Adipose tissue (tissue), 3 donors: ENCODE measurements at places on chromosomes 4 and X. TPM values are rescaled to one million over a fixed set of nuclear protein-coding genes. Genes with fewer than 3 reads are reported as not detected.

LDOC1 gene
- polyA plus RNA-seq, result 29.0 TPM

BEX5 gene
- polyA plus RNA-seq, result 2.3 TPM

TMEM154 gene
- 0.98 TPM for polyA plus RNA-seq

NLGN3 gene
- polyA plus RNA-seq, result 0.15 TPM

CYBB gene
- 2.8 TPM for polyA plus RNA-seq
